ENCODE measurements at places on chromosomes 6 and 20. TPM values are rescaled to one million over a fixed set of nuclear protein-coding genes. Genes with fewer than 3 reads are reported as not detected.

Gene USP49
- 2.9 TPM for total RNA-seq

GRCh38 chr20:31806564-31807355, 12.4 kb upstream of the MYLK2 start:
- DNase-seq = no peak

DNA sequence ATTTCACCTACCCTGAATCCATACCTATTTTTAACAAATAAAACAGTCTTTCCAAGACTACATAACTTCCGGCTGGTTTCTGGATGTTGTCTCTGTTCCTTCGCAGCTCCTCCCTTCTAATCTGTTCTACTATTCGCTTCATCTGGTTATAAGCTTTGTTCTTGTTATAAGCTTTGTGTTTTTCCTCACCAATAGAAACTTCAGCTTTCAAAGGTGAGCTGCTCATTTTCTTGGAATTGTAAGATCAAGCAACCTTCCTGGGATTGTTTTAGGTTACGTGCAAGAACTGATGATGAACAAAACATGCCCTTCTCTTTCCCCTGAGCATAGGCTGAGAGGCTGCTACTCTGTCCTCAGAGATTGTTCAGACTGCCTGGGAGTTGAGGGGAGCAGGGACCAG, 2.1 kb downstream of the GFOD1 start:
- no peak for DNase-seq

GRCh38 chr6:78935553-78935952, 68.2 kb downstream of the IRAK1BP1 start:
- DNase-seq = no peak

Gene PPT2
- 89.4 TPM for total RNA-seq

GRCh38 chr6:16337295-16337975, 99.0 kb downstream of the GMPR start:
- peak; percentile 94 for DNase-seq

GRCh38 chr6:130675072-130675471, 152.1 kb upstream of the SMLR1 start:
- DNase-seq = no peak

DNA sequence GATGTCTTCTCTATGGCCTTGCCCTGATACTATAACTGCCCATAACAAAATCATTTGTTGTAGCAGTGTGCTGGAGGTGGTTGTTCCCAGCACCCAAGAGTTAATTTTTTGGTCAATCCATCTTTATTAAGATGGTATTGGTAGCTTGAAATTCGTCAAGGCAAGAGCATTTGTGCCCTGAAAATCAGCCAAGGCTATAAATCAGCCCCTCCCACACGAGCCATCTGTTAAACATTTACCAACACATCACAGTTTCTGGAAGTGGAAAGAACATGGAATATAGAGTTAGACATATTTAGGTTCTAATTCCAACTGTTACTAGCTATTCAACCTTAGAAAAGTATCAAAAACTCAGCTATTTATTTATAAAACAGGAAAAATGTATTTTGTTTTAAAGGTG, 888.4 kb upstream of the GJE1 start:
- no peak for DNase-seq

Gene GPR31
- not detected for total RNA-seq

Gene SLC4A11
- total RNA-seq = 9.9 TPM

Gene CCM2L
- total RNA-seq = 3.4 TPM

- no peak for DNase-seq
Observed at GRCh38 chr20:50759678-50760077, 28.3 kb downstream of the PARD6B start.

- DNase-seq = no peak
Observed at GRCh38 chr6:47454713-47455396, 22.7 kb upstream of the CD2AP start.

- no peak for DNase-seq
Observed at GRCh38 chr6:28897369-28897745, 26.4 kb downstream of the TRIM27 start.

Gene ALDH8A1
- total RNA-seq = not detected

DNA sequence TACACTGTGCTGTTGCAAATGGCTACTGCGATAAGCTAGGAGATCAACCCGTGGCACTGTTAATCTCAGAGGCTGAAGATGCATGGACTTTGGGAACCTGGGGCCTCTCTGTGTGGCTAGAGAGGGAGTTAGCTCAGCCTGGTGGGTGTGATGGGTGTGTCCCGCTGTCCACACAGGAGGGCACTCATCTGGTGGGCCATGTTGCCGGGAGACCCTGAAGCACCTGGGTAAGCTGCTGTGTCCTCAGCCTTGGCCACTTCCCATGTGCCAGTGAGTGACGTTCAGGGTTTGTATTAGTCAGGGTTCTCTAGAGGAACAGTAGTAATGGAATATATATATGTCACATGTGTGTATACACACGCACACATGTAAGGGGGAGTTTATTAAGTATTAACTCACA, 132.7 kb downstream of the ERMARD start:
- DNase-seq = peak; percentile 46

DNA sequence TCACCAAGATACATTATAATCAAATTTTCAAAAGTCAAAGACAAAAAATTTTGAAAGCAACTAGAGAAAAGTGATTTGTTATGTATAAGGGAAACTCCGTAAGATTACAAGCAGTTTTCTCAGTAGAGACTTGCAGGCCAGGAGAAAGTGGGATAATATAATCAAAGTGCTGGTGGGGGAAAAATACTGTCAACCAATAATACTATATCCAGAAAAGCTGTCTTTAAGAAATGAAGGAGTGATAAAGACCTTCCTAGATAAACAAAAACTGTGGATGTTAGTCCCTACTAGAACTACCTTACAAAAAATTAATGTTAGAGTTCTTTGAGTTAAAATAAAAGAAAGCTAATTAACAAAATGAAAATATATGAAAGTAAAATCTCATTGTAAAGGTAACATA, 79.7 kb downstream of the SYNE1 start:
- DNase-seq = no peak

GRCh38 chr6:28090917-28091586, 10.7 kb downstream of the ZNF165 start:
- no peak for DNase-seq

Gene TREML2
- total RNA-seq = not detected

Gene MMP24OS
- total RNA-seq = 33.6 TPM

Gene PCSK2
- 5.2 TPM for total RNA-seq

DNA sequence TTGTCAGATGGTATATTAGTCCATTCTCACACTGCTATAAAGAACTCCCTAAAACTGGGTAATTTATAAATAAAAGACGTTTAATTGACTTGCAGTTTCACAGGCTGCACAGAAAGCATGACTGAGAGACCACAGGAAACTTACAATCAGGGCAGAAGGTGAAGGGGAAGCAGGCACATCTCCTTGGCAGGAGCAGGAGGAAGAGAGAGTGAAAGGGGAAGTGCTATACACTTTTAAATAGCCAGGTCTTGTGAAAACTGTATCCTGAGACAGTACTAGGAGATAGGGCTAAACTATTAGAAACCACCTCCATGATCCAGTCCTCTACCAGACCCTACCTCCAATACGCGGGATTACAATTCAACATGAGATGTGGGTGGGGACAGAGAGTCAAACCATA, 193.9 kb upstream of the KCNG1 start:
- no peak for DNase-seq

Gene ARMH2
- total RNA-seq = not detected

Gene LRRN4
- total RNA-seq = not detected

Gene TINAG
- not detected for total RNA-seq

Gene POM121L2
- total RNA-seq = not detected

DNA sequence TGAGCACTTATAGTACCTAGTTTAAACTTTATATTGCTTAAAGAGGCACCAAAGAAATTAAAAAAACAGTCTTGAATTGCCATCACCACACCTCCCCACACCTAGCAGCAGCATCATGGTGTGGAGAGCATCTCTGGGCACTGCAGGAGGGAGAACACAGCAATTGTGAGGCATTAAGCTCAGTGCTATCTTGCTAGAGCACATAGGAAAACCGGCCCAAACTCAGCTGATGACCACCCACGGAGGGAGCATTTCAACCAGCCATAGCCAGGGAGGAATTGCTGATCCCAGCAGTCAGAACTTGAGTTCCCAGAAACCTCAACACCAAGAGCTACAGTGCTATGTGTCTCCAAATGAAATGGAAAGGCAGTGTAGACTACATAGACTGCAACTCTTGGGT, 19.5 kb upstream of the DEFB113 start:
- DNase-seq = no peak

DNA sequence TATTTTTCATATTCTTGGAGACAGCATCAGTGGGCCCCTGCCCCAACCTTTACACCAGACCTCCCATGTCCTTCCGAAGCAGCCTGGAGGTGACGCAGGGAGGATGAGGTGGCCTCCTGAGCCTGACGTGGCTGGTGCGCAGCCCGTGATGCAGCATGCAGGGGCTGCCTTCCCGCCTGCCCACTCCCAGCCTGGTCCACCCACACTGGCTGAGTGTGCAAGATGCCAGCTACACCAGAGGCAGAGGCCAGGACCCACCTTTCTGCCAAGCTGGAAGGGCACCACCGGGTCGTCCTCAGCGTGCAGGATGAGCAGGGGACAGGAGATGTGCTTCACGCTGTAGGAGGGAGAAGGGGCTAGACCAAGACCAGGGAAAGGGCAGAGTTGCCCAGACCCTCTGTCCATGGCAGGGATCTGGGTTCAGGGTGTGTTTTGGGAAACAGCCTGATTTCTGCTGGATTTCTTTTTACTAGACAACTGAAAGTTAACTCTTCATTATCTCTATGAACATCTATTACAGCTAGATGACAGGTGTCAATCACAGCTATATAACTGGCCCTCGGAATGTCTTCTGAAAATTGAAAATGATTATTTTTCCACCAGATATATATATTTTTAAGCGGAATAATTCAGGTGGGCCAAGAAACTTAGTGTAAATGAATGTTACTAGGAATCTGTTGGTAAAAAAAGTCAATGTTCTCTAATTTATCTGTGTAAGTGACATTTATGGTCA, 55.6 kb downstream of the PYGB start:
- no peak for DNase-seq

Gene KCNK15
- 1.4 TPM for total RNA-seq

- no peak for DNase-seq
Observed at GRCh38 chr20:3251806-3252205, 12.8 kb upstream of the SLC4A11 start.

GRCh38 chr6:14306151-14306906, 188.8 kb downstream of the CD83 start:
- no peak for DNase-seq

Gene CFAP61
- total RNA-seq = 0.18 TPM

GRCh38 chr6:88725111-88725975, 238.1 kb downstream of the RNGTT start:
- no peak for DNase-seq

GRCh38 chr6:15817100-15817499, 154.3 kb upstream of the DTNBP1 start:
- no peak for DNase-seq

Gene PIGU
- total RNA-seq = 21.7 TPM

- no peak for DNase-seq
Observed at GRCh38 chr6:153858529-153858928, 180.5 kb upstream of the OPRM1 start.

- DNase-seq = no peak
Observed at GRCh38 chr20:38536310-38536709, 44.7 kb upstream of the ADIG start.

DNA sequence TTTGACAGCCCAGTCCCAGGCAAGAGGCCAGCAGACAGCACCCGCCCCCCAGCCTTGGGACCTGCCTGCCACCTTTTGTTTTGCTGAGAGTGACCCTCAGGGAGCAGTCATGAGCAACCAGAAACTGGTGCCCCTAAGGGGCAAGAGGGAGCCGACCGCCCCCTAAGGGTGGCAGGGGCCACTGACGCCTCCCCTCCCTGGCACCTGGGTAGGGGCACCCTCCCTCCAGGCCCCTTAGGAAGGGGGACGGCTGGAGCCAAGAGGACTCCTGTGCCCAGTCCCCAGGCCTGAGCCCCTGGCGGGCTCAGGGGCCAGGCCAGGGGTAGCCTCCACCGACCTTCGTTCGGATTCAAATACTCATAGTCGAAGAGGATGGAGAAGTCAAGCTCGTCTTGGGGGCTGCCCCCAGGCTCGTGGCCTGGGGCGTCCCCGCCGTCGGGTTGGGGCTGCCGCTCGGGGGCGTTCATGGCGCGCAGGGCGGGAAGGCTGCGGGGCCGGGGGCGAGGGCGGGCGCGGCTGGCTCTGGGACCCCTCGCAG, 417 bp downstream of the NFATC2 start:
- no peak for DNase-seq

Gene TTK
- 2.5 TPM for total RNA-seq

GRCh38 chr6:36649086-36649485, 29.4 kb upstream of the CDKN1A start:
- DNase-seq = no peak

DNA sequence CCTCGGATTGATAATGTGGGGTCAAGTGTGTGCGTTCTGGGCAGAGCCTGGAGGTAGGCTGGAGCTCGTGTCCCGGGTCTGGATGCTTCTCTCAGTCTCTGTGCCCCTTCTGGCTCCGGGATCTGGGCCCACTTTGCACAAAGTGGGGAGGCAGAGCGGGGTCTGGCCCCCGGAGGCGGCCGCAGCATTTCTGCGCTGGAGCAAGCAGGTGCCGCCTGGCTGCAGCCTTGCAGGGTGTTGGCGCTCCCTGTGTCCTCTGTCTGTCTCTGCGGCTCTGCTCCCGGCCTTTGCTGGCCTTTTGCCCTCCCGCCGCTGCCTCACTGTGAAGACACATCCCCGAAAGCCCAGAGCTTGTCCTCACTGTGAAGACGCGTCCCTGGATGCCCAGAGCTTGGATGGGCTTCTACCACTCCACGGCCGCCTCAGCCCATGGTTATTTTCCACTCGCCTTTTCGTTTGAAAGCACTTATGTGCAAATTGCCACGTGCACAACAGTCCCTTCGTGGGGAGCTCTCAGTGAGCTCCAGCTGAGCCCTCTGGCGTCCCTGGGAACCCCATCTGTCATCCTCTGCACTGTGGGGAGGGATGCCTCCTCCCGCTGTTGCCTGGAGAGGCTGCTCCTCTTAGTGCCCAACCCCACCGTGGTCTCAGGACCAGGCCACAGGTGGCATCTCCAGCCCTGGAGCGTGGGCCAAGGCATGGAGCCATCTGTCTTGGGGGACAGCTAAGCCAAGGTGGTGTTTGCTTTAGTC, 17.4 kb downstream of the SLCO4A1 start:
- DNase-seq = no peak

GRCh38 chr6:149026530-149026942, 279.7 kb downstream of the UST start:
- no peak for DNase-seq

Gene STK4
- 25.4 TPM for total RNA-seq

Gene PPP1R16B
- total RNA-seq = 5.6 TPM

All from suprapubic skin (tissue), 4 donors.